ENCODE measurements at places on chromosomes 7 and 10. TPM values are rescaled to one million over a fixed set of nuclear protein-coding genes. Genes with fewer than 3 reads are reported as not detected.

DNA sequence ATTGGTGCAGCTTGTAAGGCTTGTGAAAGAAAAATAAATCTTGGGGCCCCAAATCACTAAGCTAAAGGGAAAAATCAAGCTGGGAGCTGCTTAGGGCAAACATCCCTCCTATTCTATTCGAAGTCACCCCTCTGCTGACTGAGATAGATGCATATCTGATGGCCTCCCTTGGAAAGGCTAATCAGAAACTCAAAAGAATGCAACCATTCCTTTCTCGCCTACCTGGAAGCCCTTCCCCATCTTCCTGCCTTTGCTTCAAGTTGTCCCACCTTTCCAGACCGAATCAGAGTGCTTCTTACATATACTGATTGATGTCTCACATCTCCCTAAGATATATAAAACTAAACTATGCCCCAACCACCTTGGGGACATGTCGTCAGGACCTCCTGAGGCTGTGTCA lies 240.3 kb downstream of the SKIDA1 start:
- no peak for DNase-seq

DNA sequence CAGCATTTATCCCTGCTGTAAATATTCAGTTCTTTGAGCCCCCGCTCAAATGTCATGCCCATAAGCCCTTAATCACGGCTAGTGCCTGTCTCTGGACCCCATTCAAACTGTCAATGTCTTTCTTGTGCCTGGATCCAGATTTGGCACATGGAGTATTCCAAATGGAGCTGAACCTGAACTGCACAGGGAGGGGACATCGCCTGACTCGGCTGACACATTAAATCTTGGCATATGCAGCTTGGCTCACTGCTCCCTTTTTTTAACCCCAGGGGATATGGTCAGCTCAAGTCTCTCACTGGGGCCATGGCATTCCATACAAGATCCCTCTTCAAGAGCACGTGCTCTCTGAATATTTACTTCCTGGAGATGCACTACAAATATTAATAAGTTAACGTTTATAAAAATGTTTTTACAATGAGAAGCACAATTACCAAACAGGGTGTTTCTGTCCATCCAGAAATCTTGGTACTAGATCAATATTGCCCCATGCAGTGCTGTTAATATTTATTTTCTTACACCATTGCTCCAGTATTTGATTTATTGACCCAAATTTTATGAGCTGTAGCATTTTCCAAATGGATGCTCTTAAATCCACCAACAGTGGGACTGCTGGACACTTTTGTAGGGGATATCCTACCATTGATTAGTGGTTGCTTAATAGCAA lies 57.4 kb downstream of the FGFR2 start:
- peak; percentile 53 for DNase-seq

- no peak for DNase-seq
Measured at GRCh38 chr7:949021-949934, 5.2 kb downstream of the ADAP1 start.

GRCh38 chr7:148222721-148223120 lies 367.8 kb upstream of the C7orf33 start:
- no peak for DNase-seq

GRCh38 chr10:49505076-49505475 lies 33.8 kb downstream of the ERCC6 start:
- no peak for DNase-seq

GRCh38 chr10:82922755-82923154 lies 1047.8 kb downstream of the NRG3 start:
- no peak for DNase-seq

- peak; percentile 74 for DNase-seq
Measured at GRCh38 chr7:99380032-99380822, 5.7 kb downstream of the ARPC1B start.

DNA sequence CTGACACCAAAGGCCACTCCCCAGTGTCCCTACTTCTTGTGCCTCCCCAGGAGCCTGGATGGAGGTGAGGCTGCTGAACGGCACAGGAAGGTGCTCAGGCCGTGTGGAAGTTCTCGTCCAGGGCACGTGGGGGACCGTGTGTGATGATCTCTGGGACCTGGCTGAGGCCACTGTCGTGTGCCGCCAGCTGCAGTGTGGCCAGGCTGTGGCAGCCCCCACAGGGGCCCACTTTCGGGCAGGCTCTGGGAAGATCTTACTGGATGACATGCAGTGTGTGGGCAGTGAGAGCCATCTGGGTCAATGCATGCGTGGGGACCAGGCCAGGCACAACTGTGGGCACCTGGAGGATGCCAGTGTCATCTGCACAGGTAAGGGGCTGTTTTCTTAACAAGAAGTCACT lies 57.0 kb upstream of the C10orf120 start:
- DNase-seq, result no peak

DNA sequence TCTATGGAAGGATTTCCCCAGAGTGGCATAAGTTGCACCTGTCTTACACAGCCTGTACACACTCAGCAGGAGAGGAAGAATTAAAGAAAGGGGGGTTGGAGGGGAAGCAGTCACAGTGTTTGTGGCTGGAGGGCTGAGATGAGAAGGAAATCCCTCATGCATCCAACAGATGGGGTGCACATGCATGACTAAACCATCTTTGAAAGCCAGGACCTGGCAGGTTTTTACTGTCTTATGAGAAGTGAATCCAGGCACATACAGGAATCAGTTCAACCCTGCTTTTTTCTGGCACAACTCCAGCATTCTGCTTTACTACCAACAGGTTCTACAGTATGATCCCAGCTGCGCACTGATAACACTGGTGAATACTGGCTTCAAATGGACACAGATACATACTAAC lies 107.7 kb downstream of the CACNA2D1 start:
- peak; percentile 18 for DNase-seq

GRCh38 chr10:20059084-20059835 lies 243.0 kb downstream of the PLXDC2 start:
- peak; percentile 24 for DNase-seq

The TMEM26 gene
- 1.9 TPM for total RNA-seq

The GPER1 gene
- 16.6 TPM for total RNA-seq

The ZNF853 gene
- total RNA-seq, result 21.9 TPM
